Fibroblast of mammary gland (primary cell): ENCODE measurements at places on chromosomes 13 and 19.

DNA sequence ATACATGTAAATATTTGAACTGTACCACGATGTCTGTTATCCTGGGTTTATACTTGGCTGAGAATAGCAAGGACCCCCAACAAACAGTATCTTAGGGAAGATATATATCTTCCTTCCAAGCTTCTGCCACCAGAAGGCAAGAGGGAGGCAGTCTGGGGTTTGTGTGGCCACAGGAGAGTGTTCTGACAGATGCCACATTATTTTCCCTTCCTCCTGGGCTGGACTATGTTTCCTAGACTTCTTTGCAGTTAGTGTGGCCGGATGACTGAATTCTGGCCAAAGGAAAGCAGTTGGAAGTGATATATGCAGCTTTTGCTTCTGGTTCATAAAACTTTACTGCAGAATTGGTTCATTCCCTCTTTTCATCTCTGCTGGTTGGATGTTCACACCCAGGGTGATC lies 39.9 kb upstream of the TMTC4 start:
- DNase-seq, result no peak

DNA sequence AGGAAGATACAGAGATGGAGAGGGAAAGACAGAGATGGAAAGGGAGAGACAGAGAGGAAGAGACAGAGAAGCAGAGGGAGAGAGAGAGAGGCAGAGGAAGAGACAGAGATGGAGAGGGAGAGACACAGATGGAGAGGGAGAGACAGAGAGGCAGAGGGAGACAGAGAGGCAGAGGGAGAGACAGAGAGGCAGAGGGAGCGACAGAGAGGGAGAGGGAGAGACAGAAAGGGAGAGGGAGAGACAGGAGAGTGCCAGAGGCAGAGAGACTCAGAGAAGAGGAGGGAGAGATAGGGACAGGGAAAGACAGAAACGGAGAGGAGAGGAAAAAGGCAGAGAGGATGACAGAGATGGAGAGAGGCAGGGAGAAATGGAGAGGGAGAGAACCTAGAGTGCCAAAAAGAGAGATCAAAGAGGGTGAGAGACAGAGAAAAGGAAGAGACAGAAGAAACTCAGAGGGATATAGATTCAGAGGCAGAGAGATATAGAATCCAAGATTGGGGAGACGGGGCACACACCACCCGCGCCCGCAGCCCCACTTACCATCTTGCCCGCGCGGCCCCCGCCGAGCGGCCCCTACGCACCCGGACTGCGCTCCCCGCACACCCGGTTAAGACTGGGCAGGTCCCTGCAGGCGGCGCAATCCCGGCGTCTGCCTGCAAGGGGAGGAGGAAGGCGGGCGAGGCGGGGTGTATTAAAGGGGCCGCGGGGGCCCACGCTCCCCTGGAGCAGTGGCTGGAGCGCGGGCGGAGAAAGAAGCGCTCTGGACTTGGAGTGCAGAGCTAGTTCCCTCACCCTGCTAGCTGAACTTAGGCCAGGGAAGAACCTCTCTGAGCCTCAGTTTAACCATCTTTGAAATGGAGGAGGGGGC lies 10.7 kb downstream of the TM6SF2 start:
- no peak for DNase-seq

DNA sequence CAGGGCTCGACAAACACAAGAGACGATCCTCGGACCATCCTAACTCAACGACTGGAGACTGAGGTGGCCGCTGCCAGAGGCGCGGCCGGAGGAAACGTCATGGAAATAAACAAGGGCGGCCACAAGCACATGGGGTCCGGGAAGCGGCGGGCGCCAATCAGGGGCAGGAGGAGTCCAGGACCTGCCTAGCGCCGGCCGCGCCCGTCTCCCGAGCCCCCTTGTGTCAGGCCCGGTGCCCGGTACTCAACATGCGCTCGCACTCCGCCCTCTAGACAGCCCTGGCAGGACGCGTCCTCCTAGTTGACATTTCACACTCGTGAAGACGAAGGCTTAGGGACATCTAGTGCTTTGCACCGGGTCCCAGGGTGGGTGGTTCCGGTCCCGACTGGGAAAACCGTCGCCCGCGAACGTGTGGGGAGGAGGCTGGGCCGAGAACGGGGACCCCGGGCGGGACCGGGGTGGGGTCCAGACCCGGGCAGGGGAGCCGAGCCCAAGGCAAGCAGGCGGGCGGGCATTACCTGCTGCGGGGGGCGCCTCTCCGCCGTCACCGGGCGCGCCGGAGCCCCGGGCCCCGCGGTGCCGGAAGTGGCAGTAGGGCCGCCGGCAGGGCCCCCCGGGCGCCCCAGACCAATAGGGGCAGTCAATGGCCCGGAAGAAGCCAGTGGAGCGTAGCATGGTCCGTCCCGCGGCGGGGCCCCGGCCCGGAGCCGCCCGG lies 442 bp downstream of the REXO1 start:
- DNase-seq, result peak; percentile 53

- DNase-seq, result no peak
Measured at GRCh38 chr13:77422724-77423123, 95.8 kb upstream of the MYCBP2 start.

DNA sequence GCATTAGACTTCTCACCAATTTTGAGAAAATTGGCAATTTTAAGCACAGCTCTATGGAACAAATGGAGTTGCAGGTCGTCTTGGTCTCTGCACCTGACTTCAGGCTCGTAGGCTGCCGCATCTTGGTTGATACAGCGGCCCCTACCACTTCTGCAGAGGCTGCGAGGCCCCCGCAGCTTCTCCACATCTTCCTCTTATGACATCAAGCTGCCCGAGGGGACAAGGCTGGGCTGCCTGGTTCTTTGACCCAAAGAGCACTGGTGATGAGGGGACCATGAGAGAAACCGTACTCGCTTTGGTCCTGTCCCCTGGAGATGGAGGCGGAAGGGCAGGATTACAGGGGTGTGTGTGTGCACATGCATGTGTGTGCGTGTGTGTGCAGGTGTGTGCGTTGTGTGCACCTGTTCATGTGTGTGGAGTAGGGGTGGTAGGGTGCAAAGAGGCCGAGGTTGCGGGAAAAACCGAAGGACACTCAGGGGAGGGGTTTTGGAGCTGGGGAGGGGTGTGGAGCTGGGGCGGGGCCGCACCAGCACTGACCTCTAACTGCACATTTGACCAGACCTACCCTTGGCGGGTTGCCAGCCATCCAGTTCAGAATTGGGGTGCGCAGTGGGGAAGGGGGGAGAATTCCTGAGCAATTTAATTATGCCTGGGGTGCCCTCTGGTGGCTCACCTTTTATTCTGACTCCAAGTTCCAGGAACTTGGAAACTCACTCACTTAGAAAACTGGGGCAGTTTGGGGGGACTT lies 65.1 kb upstream of the ARHGEF7 start:
- DNase-seq, result peak; percentile 34

- no peak for DNase-seq
Measured at GRCh38 chr19:944171-944567, 18.3 kb downstream of the ARID3A start.

DNA sequence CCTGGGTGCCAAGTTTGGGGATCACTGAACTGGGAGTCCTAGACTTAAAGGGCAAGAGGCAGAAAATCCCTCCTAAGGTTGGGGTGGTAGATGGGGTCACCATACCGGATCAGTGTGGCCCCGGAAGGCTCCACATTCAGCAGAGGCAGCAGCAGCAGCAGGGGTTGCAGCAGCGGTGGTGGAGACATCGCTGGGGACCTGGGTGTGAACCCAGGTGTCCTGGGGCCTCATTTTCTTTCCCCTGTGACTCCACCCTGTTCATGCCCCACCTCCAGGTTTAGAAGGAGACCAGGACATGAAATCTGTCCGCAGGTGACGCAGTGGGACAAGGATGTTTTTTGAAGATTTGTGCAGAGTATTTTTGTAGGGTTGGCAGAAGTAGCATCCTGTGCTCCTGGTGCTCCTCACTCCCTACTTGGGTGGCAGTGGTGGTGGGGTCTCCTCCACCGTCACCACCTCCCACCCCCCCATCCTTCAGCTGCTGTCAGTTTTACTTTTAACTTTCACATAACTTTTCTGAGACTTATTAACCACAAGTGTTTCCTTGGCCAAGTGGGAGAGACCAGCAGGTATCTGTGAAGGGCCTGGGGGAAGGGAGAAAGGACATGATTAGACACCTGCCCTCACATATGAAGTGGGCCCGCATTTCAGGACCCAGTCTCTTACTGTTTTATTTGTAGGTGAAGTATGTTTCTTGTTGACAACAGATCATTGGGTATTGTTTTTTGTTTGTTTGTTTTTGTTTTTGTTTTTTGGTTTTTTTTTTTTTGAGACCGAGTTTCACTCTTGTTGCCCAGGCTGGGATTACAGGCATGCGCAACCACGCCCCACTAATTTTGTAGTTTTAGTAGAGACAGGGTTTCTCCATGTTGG lies at the start of gene NAPSA:
TSS of gene NAPSA (minus strand) at position 206 of the 873 bp plus-strand sequence. CDS start at position 188, 18 bp downstream.
- DNase-seq, result no peak

DNA sequence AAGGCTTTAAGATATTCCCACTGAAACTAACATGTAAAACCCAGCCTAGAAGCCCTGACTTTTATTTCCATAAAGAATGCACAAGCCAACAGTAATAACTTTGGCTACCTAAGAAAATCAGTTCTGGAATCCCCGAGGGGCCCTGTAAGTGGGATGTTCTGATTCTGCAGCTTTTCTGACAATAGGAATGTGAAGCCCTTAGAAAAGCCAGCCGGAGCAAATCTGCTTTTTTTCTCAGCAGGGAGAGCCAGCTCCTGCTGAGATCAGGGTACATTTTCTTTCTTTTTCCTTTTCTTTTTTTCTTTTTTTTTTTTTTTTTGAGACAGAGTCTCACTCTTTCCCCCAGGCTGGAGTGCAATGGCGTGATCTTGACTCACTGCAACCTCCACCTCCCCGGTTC lies 8.0 kb upstream of the GARRE1 start:
- DNase-seq, result no peak

- no peak for DNase-seq
Measured at GRCh38 chr19:35937345-35938281, 1.4 kb downstream of the LRFN3 start.

DNA sequence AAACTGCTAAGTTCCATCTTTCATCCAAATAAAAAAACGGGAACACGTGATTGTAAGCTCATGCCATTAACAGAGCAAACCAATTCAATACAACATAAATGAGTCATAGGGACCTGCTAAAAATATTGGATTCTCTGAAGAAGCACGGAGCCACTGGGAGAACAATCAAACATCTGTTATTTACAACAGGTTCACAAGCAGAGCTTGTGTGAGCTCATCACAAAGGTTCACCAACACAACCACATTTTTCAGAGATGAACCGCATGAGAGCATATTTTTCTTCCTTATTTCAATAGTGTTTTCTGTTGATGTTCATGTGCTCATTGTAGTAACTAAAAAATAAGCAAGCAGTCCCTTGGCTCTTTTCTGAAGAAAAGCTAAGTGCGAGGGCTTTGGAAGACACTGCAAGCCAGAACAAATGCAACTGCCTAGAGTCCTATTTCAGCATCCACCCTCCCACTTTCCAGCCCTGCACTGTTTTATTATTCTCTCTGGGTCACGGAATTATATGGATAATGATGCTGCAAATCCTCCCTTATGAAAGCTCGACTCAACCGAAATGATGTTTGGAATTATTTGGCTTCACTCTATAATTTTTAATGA lies 545.8 kb downstream of the LIG4 start:
- peak; percentile 49 for DNase-seq

DNA sequence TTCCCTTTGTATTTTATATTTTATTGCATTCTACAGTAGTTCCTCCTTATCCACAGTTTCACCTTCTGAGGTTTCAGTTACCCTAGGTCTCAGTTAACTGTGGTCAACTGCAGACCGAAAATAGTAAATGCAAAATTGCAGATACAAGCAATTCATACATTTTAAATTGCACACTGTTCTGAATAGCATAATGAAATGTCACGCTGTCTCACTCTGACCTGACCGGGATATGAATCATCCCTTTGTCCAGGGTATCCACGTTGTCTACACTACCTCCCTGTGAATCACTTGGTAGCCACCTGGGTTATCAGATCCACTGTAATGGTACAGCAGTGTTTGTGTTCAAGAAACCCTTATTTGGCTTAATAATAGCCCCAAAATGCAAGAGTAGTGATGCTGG lies 325.0 kb downstream of the DNAJC15 start:
- peak; percentile 49 for DNase-seq

DNA sequence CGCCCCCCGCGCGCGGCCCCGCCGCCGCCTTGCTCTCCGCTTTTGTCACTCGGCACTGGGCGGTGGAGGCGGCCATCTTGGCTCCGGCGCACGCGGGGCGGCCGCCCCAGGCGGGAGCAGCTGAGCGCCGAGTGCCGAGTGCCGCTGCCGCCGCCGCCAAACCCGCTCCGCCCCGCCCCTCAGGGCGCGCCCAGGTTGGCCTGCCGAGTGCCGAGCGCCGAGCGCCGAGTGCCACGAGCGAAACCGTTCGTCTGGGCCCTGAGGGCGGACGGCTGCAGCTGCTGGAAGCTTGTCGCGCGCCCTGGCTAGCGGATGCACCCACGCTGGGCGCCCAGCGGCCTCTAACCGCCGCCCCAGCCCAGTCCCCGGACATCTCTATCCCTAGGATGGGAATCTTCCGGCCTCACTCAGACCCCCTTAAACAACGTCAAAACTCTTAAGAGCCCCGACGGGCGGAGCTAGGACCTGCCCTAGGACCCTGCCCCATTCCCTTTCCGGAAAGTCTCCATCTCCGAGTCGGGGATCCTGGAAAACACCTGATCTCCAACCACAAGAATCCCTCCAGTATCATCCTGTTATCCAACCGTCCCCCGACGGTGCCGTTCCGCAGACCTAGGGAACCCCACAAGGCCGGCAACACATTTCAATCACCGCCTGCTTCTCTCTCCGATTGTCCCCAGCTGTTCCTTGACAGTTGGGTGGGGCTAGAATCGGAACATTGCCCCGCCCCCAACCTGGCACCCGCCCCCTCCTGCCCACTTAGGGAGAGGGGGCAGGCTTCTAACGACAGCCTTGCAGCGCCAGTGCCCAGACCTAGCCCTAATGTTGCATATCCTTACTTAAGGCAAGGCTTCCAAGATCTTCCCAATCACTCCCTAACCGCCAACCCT lies 14.1 kb upstream of the AKAP8L start:
- DNase-seq, result peak; percentile 83

DNA sequence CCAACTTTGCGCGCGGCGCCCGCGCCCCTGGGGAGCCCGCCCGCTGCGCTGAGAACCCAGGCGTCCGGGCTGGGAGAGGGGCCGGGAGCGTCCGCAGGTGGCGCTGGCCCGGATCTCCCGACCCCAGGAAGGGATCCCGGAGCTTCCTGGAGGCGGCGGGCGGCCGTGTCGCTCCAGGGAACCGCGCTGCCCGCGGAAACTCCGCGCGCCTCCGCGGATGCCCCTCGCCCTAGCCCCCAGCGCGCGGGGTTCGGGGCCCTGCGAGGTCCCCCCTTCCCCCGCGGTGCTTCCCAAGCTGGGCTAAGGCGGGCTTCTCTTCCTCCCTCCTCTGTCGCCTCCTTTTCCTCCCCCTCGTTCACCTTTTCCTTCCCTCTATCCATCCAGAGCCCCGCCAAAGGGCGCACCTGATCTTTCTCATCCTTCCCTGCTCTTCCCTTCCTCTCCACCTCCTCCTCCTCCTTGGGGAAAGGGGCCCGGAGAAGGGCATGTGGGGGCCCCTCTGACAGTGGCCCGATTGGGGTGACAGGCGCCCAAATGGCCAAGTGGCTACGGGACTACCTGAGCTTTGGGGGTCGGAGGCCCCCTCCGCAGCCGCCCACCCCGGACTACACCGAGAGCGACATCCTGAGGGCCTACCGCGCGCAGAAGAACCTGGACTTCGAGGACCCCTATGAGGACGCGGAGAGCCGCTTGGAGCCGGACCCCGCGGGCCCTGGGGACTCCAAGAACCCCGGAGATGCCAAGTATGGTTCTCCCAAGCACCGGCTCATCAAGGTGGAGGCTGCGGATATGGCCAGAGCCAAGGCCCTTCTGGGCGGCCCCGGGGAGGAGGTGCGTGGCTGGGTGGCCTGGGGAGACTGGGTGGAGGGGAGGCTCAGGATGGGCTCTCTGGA lies 710 bp downstream of the SHD start:
- DNase-seq, result no peak
